ENCODE measurements at places on chromosomes 5 and 9.

- DNase-seq: no peak
Observed at GRCh38 chr5:27091858-27092257, 53.5 kb upstream of the CDH9 start.

GRCh38 chr5:87151547-87151946, 116.1 kb upstream of the RASA1 start:
- DNase-seq: no peak

DNA sequence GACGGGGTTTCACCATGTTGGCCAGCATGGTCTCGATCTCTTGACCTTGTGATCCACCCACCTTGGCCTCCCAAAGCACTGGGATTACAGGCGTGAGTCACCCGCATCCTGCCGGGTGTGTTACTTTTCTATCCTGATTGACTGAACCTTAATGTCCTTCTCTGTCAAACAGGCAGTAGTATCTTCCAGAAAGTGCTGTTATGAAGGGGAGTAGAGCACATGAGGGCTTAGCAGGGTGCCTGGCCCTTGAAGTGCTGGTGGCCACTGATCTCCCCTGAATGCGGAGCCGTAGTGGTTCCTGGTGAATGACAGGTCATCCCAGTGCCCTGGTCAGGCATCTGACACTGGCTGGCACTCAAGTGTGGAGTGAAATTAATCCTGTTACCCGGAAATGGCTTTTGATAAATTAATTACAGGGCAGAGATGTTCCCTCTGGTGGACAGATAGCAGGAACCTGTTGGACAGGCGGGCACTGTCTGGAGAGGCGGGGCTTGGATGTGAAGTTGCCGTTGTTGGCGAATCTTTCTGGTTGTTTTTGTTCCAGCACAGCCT, 28.4 kb downstream of the PRRC2B start:
- DNase-seq: no peak

GRCh38 chr5:137026296-137026695, 472.8 kb downstream of the SPOCK1 start:
- DNase-seq: no peak

DNA sequence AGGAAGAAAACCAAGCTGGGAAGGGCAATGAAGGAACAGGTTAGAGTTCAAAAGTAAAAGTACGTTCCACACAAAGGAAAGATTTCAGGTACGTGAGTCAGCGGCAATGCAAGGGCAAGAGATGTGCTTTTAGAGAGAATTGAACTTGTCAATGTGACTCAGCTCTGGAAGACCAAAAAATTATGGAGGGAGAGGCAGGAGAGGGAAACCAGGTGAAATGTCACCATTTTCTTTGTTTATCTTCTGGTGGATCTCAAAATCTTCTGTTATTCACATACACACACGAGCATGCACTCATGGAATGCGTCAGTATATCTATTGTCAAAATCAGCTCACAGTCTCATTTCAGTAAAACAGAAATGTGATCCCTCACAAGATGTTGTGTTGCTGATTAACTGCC, 148.8 kb upstream of the RFX3 start:
- DNase-seq: no peak

DNA sequence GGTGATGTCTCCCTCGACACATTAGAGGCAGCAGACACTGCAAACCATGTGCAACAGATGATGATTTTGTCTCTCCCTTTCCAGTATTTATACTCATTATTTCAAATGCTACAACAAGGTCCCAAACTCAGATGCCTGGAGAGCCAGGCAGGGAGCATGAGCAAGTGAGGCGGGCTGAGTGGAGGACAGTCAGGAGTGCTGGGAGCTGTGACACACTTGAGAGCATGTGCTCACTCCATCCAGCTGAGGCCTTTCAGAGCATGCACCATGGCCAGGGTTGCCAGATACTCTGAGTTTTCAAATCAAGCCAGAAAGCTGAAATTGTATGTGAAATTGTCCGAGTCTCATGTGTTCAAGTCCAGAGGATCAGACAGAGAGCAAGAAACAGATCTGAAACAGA, 55.8 kb upstream of the SLC2A8 start:
- DNase-seq: no peak

- DNase-seq: no peak
Observed at GRCh38 chr5:174733091-174733690, 8.8 kb downstream of the MSX2 start.

DNA sequence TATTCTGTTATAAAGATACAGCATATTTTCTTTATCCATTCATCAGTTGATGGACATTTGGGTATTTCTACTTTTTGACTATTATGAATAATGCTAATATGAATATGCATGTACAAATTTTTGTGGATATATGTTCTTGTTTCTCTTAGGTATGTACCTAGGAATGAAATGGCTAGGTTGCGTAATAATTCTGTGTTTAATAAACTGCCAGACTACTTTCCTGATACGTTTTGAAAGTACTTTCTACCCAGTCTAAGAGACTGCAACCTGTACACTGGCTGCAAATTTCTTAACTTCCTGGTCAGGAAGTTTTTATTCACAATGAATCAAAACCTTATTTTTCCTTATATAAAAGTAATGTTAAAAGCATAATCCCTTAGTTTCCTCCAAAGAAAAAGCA, 93.9 kb upstream of the STARD4 start:
- no peak for DNase-seq

- DNase-seq: no peak
Observed at GRCh38 chr5:65262096-65262495, 219.6 kb downstream of the ADAMTS6 start.

- DNase-seq: no peak
Observed at GRCh38 chr9:115416299-115416698, 298.3 kb upstream of the TNC start.

- no peak for DNase-seq
Observed at GRCh38 chr5:105751908-105752307, 1918.8 kb downstream of the EFNA5 start.

All from CD4-positive, alpha-beta T cell treated with Interleukin-17A for 1 hour (primary cell).